NCI-H1694 (cell line): ENCODE measurements at places on chromosomes 2 and 18.

- no peak for DNase-seq
These were observed 45.3 kb downstream of the KLHL29 start for GRCh38 chr2:23430263-23430662.

- DNase-seq = no peak
These were observed 52.7 kb downstream of the TAF1B start for GRCh38 chr2:9895669-9896590.

GRCh38 chr2:168422584-168422983, 33.5 kb upstream of the CERS6 start:
- DNase-seq = no peak

GRCh38 chr18:9901377-9901776, 12.4 kb upstream of the VAPA start:
- no peak for DNase-seq

DNA sequence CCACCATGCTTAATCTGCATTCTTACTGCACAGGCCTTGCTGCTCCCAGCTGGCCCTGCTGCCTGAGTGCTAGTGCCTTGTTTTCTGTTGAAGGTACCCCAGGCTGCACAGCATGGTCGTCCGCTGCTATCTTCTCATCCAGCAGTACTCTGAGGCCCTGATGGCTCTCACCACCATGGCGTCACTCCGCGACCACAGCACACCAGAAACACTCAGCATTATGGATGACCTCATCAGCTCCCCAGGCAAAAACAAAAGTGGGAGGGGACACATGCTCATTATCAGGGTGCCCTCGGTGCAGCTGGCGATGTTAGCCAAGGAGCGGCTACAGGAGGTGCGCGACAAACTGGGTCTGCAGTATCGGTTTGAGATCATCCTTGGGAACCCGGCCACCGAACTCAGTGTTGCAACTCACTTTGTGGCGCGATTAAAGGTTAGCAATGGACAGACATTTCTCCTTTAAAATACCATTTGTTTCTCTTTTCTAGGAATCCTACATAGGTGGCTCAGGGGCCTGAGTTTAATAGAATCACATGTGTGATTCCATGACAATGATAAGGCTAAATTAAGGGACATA, 110.5 kb downstream of the ESCO1 start:
- DNase-seq = no peak

DNA sequence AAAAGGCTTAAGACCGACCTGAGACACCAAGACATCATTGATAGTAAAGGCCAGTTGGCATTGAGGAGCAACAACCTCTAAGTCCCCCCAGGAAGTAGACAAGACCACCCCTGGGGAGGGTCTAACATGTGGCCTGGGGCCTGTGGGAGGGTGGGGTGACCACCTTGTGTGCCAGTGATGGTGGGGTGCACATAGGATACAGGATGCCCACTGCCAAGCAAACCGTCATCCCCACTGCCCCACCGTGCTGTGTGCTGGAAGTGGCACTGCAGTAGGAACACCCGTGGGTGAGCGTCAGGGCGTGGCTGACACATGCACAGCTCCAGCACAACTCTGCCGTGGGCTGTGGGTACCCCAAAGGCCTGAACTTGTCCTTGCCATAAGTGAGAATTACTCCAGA, 84.3 kb upstream of the LGALSL start:
- no peak for DNase-seq

DNA sequence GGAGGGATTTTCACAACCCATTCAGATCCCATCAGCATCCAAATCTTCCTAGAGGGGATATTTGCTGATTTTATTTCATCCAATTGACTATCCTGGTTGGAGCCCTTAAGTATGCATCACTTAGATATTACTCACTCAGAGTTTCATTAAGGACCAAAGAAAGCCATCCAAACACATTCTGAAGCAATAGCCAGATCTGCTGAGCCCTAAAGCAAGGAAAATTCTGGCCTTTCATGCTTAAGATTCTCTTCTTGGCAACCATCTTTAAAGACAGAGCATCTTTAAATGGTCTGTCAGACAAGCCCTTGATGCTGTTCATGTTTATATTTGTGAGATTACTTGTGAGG, 40.9 kb upstream of the C1D start:
- DNase-seq = no peak

DNA sequence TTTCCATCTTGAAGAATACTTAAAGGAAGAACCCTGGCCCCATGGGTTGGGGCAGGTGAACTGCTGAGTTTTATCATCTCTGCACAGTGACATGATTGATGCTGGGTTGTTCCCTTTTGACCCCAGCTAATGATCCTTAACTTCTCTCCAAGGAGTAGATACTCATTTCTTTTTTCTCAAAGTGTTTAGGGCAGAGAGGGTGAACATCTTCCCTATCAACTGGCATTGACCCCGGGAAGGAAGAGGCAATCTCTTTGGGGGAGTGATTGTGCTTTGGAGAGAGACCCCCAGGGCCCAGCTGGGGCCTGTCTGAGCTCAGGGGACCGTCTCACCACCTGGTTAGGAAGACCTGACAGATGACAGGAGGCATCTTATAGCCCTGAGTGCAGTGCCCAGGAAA, 190.6 kb downstream of the FHOD3 start:
- DNase-seq = no peak

DNA sequence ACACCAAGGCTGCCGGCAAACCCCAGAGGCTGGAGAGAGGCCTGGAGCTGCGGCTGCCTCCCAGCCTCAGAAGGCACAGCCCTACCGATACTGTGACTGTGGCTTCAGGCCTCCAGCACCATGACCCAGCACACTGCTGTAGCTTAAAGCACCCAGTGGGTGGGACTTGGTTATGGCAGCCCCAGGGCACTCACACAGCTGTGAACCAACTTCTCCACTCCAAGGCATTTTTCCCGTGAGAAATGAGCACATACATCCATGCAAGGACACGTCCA, 199.5 kb downstream of the NDUFA10 start:
- no peak for DNase-seq
